Fibroblast of skin of abdomen (primary cell): ENCODE measurements at places on chromosomes 11 and 22.

DNA sequence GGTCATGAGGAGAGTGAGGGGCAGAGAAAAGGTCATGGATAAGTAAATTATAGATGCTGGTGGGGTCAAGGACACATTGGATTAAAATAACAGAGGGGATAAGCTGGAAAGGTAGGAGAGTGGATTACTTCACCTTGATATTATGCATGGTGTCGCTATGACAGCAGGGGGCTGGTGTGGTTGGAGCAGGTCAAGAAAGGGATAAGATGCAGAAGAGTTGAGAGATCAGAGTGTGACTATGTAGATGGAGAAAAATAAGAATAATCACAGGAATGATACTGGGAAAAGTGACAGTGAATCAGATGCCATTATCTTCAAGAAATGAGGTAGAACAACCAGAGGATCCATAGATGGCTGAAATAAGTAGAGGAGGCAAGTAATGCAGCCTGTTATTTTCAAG, 29.4 kb upstream of the AMOTL1 start:
- DNase-seq = no peak

GRCh38 chr11:14417186-14417585, 58.2 kb upstream of the RRAS2 start:
- DNase-seq = peak; percentile 31

DNA sequence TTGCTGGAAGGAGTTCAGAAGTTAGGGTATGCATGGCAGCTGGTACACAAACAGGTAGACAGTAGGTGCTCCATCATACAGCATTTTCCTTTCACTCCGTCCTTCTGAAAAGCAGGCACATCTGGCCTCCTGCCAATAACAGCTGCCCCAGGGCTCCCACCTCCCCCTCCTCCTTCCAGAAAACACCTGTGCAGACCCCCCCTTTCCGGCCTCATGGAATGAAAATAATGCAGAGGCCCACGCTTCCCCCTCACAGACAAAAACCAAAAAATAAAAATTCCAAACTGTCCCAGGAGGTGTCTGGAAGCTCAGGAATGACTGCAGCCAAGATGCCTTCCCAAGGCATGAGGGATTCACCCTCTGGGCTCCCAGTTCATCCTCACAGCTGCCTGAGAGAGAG, 185.5 kb downstream of the MN1 start:
- DNase-seq = no peak

DNA sequence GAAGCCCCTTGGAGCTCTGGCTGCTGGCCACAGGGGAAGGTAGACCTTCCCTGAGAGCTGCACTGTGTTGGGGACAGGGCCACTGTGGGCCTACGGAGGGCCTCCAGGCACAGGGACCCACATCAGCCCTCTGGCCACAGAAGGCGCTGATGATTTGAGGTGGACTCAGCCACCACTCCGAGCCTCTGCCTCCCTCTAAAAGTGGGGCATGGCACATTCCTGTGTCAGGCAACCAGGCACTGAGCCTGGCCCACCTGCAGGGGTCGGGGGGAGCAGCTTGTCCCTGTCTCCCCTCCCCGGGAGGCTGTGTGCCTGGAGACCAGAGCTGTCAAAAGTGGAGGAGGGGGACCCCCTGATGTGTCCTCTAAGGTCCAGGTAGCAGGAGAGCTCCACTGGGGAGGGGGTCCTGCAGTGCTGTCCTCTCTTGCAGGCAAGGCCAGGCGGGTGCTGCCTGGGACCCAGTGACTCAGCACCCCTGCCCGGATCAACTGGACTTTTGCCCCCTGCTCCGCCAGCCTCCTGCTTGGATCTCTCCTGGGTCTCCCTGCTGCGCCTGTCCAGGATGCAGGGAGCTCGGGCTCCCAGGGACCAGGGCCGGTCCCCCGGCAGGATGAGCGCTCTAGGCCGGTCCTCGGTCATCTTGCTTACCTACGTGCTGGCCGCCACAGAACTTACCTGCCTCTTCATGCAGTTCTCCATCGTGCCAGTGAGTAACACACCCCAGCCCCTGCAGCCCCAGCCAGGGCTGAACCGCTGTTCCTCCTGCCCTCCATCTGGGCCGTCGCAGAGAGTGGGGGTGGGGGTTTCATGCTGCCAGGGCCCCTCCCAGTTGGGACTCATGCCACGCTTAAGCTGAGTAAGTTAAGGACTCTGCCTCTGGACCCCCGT, 17.5 kb upstream of the CDKN1C start:
- DNase-seq = no peak

GRCh38 chr22:47299211-47299862, 536.9 kb downstream of the TBC1D22A start:
- no peak for DNase-seq

GRCh38 chr22:30247974-30248373, 1.4 kb upstream of the LIF start:
- no peak for DNase-seq

DNA sequence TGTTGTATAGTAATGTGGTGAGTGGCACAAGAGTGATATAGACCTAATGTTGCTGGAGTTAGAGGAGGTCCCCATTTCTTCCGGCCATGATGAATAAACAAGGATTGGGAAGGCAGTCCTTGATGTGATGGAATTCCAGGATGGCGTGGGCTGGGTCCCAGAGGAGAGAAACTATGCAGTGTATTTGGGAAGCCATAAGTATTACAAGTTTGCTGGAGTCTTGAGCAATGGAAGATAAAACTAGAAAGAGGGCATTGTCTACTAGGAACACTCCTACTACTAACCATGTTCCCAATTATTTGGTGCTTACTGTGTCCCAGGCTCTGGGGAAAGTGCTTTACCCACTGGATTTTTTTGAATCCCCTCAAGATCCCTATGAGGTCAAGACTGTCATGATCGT, 20.0 kb downstream of the LDLRAD3 start:
- DNase-seq = peak; percentile 16

- DNase-seq = no peak
Measured at GRCh38 chr22:41912338-41913039, 2.4 kb downstream of the SHISA8 start.
